Upper lobe of right lung (tissue), 1 donor: ENCODE measurements at places on chromosomes 13 and 19.

DNA sequence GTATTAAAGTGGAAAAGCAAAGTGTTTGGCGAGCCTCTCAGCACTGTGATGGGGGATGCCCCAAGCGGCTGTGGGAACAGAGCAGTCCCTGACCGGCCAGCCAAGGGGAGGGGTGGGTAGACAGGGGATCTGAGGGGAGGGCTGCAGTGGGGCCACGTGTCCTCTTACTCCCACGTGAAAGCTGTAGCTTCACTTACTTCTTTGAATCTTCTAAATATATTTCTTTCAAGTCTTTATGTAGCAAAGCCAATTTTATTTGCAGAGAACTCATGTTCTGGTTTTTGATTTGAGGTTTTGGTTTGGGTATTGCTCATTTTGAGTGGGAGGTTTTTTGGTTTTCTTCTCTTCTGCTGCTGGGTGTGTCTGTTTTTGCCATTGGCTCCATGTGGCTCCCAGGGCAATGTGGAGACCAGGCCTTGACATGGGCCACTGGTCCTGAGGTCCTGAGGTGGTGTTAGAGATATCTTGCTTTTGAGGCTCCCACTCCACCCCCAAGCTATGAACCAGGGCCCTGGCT lies 17.7 kb upstream of the OVOL3 start:
- DNase-seq = no peak

- peak; percentile 18 for DNase-seq
Observed at GRCh38 chr13:111922086-111922485, 144.9 kb upstream of the SOX1 start.

DNA sequence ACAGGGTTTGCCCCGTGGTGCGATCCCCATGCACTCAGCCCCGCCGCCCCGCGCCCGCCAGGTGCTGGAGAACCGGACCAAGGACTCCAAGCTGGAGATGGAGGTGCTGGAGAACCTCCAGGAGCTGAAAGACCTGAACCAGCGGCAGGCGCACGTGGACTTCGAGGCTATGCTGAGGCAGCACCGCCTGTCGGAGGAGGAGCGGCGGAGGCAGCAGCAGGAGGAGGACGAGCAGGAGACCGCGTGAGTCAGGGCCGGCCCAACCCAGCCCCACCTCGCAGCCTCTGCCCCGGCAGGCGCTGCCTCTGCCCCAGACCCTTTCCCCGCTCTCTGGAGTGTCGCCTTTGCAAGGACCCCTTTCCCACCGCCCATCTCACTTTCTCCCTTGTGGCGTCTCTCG lies 11.3 kb downstream of the YJU2 start:
- no peak for DNase-seq

DNA sequence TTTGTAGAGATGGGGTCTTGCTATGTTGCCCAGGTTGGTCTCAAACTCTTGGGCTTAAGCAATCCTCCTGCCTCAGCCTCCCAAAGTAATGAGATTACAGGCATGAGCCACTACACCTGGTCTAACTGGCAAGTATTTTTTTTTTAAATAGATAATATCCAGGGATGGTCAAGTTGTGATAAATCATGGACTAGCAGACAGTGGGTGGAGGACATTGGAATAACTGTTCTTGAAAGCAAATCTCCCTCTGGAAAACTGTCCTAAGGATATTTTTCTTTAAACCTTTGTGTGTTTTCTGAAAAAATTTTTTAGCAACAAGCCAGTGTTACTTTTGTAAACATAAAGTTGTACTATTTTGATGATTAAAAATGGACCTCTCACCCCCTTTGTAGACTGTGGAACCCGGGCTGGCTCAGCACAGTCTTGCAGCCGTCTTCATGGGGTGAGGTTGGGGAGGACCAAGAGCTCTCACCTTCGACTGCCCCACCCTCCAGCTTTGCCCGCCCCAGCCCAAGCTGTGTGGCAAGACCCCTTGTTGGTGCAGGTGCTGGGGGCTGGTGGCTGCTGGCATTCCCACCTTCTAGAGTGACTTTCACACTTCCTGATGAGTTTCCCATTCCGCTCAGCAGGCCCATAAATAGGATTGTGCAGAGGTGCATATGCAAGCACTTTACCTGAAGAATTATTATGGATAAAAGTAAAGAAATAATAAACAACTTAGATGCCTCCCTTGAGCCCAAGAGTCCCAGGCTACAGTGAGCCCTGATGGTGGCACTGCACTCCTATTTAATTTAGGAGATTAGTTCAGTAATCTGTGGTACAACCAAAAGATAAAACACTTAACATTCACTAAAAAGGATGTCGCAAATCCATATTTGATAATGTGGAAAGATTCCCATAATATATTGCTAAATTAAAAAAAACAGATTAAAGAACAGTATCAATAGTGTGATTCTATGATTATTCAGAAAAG lies 107.3 kb downstream of the GADD45B start:
- DNase-seq = peak; percentile 18

DNA sequence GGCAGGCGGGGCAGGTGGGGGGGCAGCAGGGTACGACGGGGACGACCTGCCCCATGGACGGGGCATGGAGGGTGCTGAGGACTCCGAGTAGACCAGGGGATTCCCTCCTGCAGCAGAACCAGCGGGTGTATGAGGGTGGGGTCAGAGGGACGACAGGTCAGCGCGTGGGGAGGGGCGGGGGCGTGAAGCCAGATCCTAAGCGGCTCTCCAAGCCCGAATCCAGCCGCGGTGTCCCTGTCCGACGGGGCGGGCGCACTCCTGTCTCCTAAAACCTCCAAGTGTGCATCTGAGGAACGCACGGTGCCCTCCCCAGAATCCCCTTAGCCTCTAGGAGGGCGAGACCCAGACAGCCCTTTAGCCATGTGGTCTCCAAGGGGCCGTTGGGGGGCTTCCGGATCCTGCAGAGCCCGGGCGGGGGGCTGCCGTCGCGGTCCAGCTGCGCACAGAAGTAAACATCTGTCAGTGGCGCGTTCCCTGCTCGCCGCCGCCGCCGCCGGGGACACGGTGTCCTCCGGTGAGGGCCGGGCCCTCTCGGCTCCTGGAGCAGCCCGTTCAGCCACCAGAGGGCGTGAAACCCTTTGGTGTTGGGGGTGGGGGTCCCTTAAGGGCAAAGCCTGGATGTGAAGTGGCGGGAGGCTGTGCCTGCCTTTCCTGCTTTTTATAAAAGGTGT lies 730 bp downstream of the NRTN start:
- peak; percentile 90 for DNase-seq

DNA sequence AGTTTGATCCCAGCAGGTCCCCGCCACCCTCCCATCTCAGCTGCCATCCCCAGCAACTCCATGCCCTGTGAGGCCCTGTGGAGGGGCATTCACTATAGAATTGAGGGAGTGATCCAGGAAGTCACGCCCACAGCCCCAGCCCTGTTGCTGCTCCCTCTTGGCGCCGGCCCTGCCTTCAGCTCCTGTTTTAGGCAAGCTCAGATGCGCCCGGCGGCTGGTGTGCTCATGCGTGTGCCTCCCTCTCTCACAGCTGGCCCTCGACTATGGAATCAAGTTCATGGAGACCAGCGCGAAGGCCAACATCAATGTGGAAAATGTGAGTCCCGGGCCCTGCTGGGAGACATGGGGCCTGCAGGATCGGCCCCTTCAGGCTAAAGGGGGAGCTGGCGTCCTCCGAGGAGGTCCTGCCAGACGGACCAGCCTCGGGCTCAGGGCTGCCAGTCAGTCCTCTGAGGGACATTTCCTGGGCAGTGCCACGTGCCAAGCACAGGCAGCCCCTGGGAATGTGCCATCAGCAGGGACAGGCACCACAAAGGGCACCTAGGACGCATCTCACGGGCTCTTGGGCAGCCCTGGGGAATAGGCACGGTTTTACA lies 15.6 kb upstream of the HSH2D start:
- DNase-seq = no peak

DNA sequence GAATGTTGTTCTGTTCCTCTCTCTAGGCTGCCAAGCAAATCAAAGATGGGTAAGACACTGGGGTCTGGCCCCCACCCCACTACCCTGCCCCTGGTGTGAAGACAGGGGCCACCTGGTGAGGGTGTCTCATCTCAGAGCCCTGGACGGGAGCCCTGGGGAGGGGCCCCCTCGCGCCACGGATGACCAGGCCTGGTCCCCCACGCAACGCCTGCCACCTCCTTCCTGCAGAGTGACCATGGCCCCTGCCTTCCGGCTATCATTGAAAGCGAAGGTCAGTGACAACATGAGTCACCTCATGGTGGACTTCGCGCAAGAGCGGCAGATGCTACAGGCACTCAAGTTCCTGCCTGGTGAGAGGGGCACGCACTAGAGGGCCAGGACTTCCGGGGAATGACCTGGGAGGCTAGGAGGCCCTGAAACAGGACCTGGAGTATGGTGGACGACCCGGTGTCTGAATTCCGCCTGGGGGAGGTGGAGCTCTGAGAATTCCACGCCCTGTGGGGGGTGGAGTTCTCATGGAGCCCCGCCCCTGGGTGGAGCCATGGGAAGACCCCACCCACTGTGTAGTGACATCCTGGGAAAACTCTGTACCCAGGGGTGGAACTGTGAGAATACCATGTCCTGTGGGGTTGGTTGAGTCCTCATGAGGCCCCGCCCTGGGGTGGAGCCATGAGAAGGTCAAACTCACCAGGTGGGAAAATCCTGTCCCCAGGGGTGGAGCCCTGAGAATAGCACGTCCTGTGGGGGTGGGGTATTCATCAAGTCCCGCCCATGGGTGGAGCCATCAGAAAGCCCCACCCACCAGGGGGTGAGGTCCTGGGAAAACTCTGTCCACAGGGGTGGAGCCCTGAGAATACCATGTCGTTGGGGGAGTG lies 6.1 kb downstream of the FSD1 start:
- DNase-seq = no peak
